Epithelial cell of alveolus of lung (primary cell): ENCODE measurements at places on chromosomes 3 and 15. TPM values are rescaled to one million over a fixed set of nuclear protein-coding genes. Genes with fewer than 3 reads are reported as not detected.

The SEMA3G gene
- total RNA-seq: 0.13 and 0.40 TPM in 2 replicates

The SLC22A14 gene
- total RNA-seq: 0.40 TPM in 1 of 2 replicates, not detected in the other

The DPPA2 gene
- total RNA-seq: not detected in 2 replicates

The MYZAP gene
- 0.72 and 0.78 TPM in 2 replicates for total RNA-seq

The HRG gene
- not detected in 2 replicates for total RNA-seq

The GALNT15 gene
- 1.2 and 16.8 TPM in 2 replicates for total RNA-seq

The TMEM207 gene
- not detected in 2 replicates for total RNA-seq

The C3orf85 gene
- total RNA-seq: not detected in 2 replicates

The CLDN18 gene
- total RNA-seq: not detected in 2 replicates

The AADACL2 gene
- not detected in 2 replicates for total RNA-seq

The PRR20G gene
- not detected in 2 replicates for total RNA-seq

The AHSG gene
- not detected in 2 replicates for total RNA-seq

The SPTBN5 gene
- total RNA-seq: under 0.01 and 0.24 TPM in 2 replicates

The GATM gene
- total RNA-seq: 0.13 and 0.96 TPM in 2 replicates

The ROPN1 gene
- not detected in 2 replicates for total RNA-seq

The CCR1 gene
- total RNA-seq: 0.08 TPM in 1 of 2 replicates, not detected in the other

The PLOD2 gene
- 99.2 and 187 TPM in 2 replicates for total RNA-seq
